ENCODE measurements at places on chromosomes 12 and 14. TPM values are rescaled to one million over a fixed set of nuclear protein-coding genes. Genes with fewer than 3 reads are reported as not detected.

GRCh38 chr14:70897464-70897863 is 9.8 kb upstream of the PCNX1 start:
- H3K36me3 ChIP-seq: no peaks in the 10 kb centered on the region
- no peak for DNase-seq
- peaks cover 35% of the 10 kb centered on the region for H3K4me1 ChIP-seq
- H3K27ac ChIP-seq: no peak overlapping the region

DNA sequence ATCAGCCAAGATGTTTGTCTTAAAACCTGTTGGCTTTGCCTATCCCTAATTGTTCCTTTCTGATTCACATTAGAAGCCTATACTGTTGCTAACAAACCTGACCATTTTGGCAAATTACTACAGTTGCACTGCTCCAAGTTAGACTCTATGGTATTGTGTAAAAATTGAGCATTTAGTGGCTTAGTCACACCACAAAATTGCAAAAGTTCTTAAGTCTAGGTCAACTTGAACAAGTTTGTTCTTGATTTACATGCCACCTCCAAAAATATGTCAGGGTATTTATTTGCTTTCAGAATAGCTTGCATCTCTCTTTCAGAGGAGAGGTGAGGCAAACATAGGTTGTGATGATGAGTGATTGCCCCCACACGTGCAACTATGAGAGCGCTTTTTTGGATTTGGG is 27.0 kb upstream of the PTHLH start:
- no peaks in the 10 kb centered on the region for H3K36me3 ChIP-seq
- H3K27ac ChIP-seq: no peak overlapping the region
- no peaks in the 10 kb centered on the region for H3K27me3 ChIP-seq
- DNase-seq: no peak
- no peak overlapping the region for H3K4me3 ChIP-seq

DNA sequence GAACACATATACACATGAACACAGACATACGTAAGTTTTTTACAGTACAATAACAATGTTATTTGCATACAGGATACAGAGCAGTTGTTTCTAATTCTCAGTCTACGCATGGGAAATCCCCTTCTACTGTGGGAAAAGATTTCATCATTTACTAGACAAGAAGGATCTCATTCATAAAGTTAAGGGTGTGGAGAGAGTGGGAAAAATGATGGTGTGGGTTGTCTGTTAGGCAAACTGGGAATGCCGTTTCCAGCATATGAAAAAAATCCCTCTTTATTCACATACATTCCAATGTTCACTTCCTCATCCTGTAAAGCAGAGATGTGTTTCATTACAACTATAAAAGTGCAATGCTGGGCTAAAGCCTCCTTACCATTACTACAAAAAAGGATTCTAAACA is 120.9 kb downstream of the SINHCAF start:
- no peaks in the 10 kb centered on the region for H3K36me3 ChIP-seq
- H3K4me3 ChIP-seq: no peak overlapping the region
- no peaks in the 10 kb centered on the region for H3K4me1 ChIP-seq
- no peak for DNase-seq

DNA sequence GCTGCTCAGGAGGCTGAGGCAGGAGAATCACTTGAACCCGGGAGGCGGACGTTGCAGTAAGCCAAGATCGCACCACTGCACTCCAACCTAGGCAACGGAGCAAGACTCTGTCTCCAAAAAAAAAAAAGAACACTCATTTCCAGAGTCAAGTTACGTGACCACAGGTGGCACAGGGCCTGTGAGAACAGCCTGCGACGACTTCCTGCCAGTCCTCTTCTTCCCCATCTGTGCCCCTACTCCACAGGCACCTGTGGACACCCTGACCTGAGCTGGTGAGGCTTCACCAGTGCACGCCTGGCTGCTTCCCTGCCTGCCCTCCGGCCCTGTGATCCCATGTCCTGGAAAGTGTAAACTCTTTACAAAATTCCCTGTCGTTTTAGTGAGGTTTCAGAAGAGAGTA is 77.7 kb downstream of the PPP2R5C start:
- H3K4me1 ChIP-seq: peaks cover 98% of the 10 kb centered on the region
- H3K4me3 ChIP-seq: no peak overlapping the region
- no peaks in the 10 kb centered on the region for H3K27me3 ChIP-seq
- peak; percentile 59 for DNase-seq
- peak overlapping the region; percentile 39 for H3K27ac ChIP-seq

DNA sequence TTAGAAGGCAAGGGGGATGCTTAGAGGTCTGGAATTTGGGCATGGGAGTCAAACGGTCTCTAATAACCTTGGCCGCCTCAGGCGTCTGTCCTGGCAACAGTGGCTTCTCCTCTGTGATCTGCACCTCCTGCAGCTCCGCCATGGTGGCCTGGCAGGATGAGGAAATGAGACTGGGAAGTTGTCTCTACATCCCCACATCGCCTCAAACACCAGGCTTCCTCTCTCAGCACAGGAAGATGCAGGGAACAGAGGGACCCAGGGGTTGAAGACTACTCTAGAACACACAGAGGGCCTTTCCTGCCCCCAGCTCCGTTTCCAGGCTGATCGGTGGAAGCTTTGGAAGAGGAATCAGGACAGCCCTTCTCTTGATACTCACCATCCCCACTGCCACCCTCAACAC is 1.7 kb downstream of the NDRG2 start:
- H3K27me3 ChIP-seq: no peaks in the 10 kb centered on the region
- no peak overlapping the region for H3K4me3 ChIP-seq
- H3K36me3 ChIP-seq: no peaks in the 10 kb centered on the region
- peaks cover 20% of the 10 kb centered on the region for H3K4me1 ChIP-seq

GRCh38 chr12:116969615-116970585 is 59.1 kb downstream of the FBXW8 start:
- DNase-seq: no peak
- H3K4me3 ChIP-seq: no peak overlapping the region
- H3K4me1 ChIP-seq: no peaks in the 10 kb centered on the region
- no peak overlapping the region for H3K27ac ChIP-seq

DNA sequence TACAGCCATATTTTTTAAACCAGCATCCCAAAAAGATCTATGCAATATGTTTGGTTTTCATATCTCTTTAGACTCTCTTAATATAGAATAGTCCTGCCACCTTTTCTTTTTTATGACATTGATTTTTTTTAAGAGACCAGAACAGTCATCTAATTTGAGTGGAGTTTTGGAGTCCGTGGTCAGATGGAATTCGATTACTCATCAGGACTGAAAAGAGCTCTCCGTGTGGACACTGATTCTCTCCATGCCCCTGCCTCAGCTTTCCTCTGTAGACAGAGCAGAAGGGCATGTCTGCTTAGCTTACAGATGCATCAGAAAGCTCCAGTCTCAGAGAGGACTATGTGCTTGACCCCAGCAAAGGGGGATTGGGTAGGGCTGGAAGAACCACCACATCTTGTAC is 27.8 kb downstream of the SMCO2 start:
- no peaks in the 10 kb centered on the region for H3K36me3 ChIP-seq
- DNase-seq: no peak
- H3K4me1 ChIP-seq: no peaks in the 10 kb centered on the region
- H3K4me3 ChIP-seq: no peak overlapping the region
- H3K27me3 ChIP-seq: no peaks in the 10 kb centered on the region

DNA sequence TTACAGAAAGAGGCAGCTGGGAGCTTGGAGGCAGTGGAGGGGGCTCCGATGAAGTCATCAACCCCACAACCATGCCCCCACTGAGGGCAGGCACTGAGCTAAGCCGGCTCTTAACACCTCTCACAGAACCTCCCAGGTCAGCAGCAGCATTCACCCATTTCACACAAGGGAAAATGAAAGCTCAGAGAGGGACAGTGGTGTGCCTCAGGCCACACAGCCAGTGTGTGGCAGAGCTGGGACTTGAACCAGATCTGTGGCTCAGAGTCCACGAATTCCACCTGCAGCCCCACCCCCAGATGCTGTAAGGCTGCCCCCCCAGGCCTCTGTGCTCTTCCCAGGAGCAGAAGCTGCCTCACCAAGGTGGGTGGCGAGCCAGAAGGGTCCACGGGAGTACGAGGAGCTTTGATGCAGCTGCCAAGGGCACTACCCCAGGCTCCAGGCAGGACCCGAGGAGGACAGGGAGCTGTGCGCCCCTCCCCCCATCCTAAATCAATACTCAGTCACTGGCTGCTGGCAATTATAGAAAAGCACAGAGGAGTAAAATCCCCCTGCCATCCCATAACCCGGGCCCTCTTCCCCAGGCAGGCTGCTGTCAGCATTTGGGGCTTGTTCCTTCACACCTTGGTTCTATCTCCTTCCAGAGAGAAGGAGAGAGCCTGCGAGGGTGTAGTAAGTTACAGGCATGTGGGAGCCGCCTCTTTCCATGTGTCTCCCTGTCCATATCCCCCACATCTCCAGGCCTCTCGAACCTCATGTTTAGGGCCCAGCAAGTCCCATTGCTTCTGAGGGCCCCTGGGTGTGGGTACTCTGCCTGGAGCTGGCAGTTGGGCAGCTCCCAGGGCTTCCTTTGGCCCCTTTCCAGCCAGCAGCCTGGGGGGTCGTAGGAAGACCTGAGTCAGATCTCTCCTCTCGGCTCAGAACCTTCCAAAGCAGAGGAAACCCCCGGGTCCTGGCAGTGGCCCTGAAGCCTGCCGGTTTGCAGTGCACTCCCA is 47.6 kb downstream of the FAM222A start:
- H3K27me3 ChIP-seq: no peaks in the 10 kb centered on the region
- no peaks in the 10 kb centered on the region for H3K36me3 ChIP-seq
- no peaks in the 10 kb centered on the region for H3K4me1 ChIP-seq
- no peak for DNase-seq
- H3K27ac ChIP-seq: no peak overlapping the region
- H3K4me3 ChIP-seq: no peak overlapping the region

DNA sequence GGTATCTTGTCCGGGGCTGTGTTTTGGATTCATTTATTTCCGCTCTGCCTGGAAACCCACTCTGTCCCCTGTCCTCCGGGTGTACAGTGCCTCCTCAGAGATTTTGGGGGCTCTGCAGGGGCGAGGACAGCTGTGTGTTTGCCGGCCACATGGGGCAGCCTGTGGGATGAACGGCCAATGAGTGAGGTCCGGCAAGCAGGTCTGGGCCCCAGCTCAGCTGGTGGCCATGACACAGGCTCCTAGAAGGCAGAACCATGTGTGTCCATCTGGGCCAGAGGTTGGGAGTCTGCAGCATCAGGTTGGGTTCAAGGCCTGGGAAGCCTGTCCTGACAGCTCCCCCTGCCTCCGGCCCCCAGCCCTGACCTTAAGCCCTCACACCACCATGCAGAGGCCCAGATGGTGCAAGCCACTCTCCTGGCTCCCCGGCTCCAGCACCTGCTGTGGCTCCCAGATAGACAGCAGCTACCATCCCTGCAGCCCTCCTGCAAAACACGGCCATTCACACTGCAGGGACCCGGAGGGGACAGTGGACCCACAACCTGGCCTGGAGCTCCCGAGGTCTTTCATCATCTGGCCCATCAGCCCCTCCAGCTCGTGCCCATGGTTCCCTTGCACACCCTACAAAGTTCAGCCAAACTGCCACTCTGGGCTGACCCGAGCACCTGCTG is 220.1 kb upstream of the C14orf180 start:
- H3K27ac ChIP-seq: no peak overlapping the region
- H3K4me1 ChIP-seq: no peaks in the 10 kb centered on the region
- no peaks in the 10 kb centered on the region for H3K36me3 ChIP-seq
- H3K4me3 ChIP-seq: no peak overlapping the region
- no peaks in the 10 kb centered on the region for H3K27me3 ChIP-seq
- DNase-seq: no peak

- no peak for DNase-seq
- H3K27ac ChIP-seq: no peak overlapping the region
- H3K4me3 ChIP-seq: no peak overlapping the region
- H3K36me3 ChIP-seq: no peaks in the 10 kb centered on the region
- H3K4me1 ChIP-seq: no peaks in the 10 kb centered on the region
These were observed 100.0 kb downstream of the CCDC91 start for GRCh38 chr12:28290262-28290661.

DNA sequence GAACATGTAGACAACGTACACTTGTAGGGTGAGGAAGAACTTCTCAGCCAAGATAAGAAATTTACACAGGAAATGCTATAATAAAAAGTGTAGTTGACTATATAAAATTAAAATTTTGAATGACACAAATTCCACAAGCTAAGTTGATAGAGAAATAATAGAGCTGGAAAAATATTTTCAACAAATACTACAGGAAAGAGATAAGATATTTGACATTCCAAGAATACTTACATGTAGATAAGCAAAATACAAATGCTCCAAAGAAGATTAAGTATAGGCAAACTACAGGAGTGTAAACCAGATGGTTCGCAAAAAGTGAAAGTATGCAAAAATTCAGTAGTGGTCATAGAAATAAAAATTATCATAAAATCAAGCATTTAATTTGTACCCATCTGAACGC is 49.2 kb upstream of the ANP32D start:
- no peaks in the 10 kb centered on the region for H3K4me1 ChIP-seq
- H3K36me3 ChIP-seq: no peaks in the 10 kb centered on the region
- DNase-seq: no peak
- H3K4me3 ChIP-seq: no peak overlapping the region
- H3K27me3 ChIP-seq: no peaks in the 10 kb centered on the region

- H3K27me3 ChIP-seq: no peaks in the 10 kb centered on the region
- H3K36me3 ChIP-seq: no peaks in the 10 kb centered on the region
- H3K4me1 ChIP-seq: no peaks in the 10 kb centered on the region
- H3K27ac ChIP-seq: no peak overlapping the region
- no peak for DNase-seq
These were observed 95.8 kb downstream of the C12orf42 start for GRCh38 chr12:103399986-103400385.

DNA sequence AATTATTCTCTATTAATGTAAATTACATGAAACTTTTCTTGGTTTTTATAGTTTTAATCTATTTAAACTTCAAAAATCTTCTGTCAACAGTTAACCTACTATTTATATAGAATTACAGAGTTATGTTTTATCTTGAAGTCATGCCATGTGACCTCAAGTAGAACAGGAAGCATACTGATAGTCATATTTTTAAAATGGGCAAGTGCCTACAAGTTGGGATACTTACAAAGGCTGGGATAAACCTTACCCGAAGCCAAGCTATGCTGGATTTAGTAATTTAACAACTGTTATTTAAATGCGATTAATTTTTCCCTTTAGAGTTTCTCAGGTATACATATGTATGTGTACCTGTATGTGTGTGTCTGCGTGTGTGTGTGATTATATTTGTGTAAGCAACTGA is 266.9 kb downstream of the RASSF9 start:
- H3K4me3 ChIP-seq: no peak overlapping the region
- H3K36me3 ChIP-seq: no peaks in the 10 kb centered on the region
- H3K27me3 ChIP-seq: no peaks in the 10 kb centered on the region
- H3K27ac ChIP-seq: no peak overlapping the region
- DNase-seq: no peak

DNA sequence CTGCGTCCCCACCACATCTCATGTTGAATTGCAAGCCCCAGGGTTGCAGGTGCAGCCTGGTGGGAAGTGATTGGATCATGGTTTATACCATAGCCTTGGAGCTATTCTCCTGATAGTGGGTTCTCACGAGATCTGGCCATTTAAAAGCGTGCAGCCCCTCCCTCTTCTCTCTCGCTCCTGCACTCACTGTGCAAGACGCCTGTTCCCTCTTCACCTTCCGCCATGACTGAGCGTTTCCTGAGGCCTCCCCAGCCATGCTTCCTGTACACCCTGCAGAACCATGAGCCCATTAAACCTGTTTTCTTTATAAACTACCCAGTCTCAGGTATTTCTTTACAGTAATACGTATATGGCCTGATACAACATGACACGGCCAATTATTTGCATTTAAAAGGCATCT is 146.6 kb downstream of the RIMBP2 start:
- H3K4me1 ChIP-seq: no peaks in the 10 kb centered on the region
- H3K27ac ChIP-seq: no peak overlapping the region
- H3K36me3 ChIP-seq: no peaks in the 10 kb centered on the region
- no peak overlapping the region for H3K4me3 ChIP-seq

CIROP gene
- not detected for total RNA-seq

CLEC14A gene
- not detected for total RNA-seq

TMEM30B gene
- 2.9 TPM for total RNA-seq

Data from CD4-positive, alpha-beta memory T cell (primary cell).